Choroid plexus epithelial cell (primary cell): ENCODE measurements at places on chromosomes 1 and 21.

- DNase-seq, result no peak
Observed at GRCh38 chr1:20662110-20662475, 924 bp upstream of the DDOST start.

DNA sequence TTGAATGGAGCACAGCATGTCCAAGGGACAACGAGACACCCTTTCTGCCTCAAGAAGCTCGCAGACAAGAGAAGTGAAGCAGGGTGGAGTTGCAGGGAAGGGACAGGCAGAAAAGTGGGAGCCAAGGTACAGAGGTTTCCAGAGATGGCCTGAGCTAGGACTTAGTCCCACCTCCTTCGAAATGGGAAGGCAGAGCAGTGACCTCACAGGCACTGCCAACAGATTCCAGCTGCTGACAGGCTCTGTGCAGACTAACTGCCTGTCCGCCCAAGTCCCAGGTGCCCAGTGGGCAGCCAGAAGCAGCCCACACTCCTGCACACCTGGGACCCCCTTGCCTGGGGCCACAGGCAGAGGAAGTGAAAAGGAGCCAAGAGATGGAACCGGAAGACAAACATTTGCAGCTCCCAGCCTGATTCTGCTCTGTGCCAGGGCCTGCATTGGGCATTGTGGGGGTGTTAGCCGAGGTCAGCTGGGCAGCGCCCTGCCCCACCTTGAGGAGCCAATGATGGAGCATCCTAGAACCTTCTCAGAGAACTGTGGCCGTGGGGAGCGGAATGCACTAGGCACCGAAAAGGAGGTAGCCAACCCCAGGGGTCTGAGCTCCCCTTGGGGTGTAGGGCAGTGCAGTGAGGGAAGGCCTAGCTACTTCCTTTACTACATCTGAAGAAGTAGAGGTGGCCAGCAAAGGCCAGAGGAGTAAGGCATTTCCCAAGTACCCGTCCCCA lies 27.5 kb upstream of the RSPO1 start:
- DNase-seq, result no peak

DNA sequence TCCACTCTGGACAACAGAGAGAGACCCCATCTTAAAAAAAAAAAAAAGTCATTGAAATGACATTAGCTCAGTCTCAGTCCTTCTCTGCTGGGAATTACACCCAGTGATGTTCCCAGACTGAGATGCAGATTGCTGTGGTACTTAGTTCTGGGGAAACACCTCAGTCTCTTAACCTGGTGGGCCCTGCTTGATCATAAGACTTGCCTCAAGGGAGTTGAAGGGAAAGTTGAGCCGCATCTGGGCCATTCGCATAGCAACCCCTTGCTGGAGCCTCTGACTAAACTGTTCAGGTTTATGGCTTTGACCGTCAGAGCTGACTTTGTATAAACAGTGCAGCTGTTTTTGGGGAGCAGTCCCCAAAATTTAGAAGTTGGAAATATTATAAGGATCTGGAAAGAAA lies 13.4 kb downstream of the FCRL4 start:
- no peak for DNase-seq

GRCh38 chr1:93584261-93585003 lies 97.2 kb downstream of the BCAR3 start:
- DNase-seq, result no peak
